ENCODE measurements at places on chromosomes 11 and 22. TPM values are rescaled to one million over a fixed set of nuclear protein-coding genes. Genes with fewer than 3 reads are reported as not detected.

- DNase-seq = no peak
Measured at GRCh38 chr11:126025822-126026221, 36.8 kb downstream of the CDON start.

GRCh38 chr22:21712751-21713427 lies 22.7 kb downstream of the YPEL1 start:
- DNase-seq = no peak

DNA sequence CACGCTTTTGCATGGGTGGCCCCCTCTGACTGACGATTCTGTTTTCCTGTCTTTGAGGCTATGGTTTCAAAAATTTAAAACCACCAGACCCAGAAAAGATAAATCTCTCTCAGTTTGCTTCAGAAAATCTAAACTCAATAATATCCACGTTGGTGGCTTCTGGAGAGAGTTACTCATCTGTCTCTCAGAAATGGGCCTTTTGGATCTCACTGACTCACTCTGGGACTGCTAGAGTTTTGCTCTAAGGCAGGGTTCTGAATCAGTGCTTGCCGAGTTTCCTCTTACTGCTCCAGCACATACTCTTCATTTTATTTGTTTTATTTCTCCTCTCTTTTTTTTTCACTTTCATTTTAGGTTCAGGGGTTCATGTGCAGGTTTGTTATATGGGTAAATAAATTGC lies 305.7 kb downstream of the BLID start:
- DNase-seq = no peak

DNA sequence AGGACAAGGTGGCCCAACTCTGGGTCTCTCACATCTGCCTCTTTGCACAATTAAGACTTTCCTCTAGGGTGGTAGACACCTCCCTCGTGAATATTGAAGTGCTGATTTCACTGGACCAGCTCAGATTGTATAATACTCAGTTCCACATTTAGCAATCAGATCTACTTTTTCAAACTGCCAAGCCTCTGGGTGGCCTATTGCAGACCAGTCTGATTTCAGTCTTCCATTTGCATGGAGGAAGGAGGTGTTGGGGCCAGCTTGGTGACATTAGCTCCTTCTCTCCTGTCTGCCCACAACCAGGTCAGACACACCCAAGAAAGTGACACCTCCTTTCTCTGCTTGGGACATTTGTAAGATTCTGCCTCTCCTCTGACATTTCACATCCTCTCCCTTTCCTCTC lies 78.2 kb downstream of the PPFIBP2 start:
- DNase-seq = no peak

- DNase-seq = no peak
Measured at GRCh38 chr22:49076300-49077035, 751.2 kb downstream of the BRD1 start.

- DNase-seq = no peak
Measured at GRCh38 chr11:2934611-2935239, 5.5 kb upstream of the PHLDA2 start.

DNA sequence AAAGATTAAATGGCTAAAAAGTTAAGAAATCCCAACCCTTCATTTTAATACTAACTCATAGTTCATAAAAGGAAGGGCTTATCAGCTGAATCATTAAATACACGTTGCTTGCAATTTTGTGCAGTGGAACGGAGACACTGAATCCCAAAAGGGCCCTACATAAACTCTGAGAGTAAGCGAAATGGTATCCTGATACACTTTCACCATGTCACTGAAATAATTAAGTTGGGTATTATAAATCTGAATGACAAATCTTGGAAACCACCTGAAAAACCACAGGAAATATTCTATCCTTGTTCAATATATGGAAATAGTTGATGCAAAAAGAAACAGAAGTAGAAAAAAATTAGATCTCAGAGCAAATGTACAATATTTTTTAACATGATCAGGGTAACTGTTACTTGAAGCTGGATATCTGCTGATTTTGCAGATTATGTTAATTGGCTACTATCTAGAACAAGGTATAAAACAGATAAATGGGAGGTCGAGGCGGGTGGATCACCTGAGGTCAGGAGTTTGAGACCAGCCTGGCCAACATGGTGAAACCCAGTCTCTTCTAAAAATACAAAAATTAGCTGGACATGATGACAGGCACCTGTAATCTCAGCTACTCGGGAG lies 55.1 kb downstream of the MAML2 start:
- DNase-seq = no peak

The PAX6 gene
- total RNA-seq = not detected

The TH gene
- not detected for total RNA-seq

The PRRG4 gene
- 0.57 TPM for total RNA-seq

The DDX25 gene
- total RNA-seq = not detected

The TRIM51 gene
- total RNA-seq = not detected

The C11orf91 gene
- total RNA-seq = not detected
